NCI-H1048 (cell line): ENCODE measurements at places on chromosomes 13 and 19.

DNA sequence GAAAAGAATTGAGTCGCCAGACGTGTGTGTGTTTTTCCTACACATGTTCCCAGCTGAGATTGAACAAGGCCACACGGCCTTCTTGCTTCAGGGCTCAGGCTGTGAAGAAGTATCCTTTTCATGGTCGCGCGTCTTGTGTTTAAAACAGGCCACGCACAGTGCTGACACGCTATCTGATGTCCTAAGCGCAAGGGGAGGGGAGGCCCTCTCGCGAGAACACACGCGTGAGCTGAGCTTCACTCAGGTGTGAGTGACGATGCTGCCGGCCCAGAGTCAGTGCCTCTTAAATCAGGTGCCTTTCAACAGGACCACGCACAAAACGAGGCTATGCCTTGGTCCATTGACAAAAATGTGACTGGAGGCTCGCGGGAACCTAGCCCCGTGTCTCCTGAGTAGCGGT is 103.7 kb downstream of the TEX29 start:
- DNase-seq = no peak

- DNase-seq = no peak
Observed at GRCh38 chr13:82597747-82598146, 1284.5 kb downstream of the SLITRK1 start.

- no peak for DNase-seq
Observed at GRCh38 chr19:38759590-38760003, 13.7 kb downstream of the LGALS7 start.

DNA sequence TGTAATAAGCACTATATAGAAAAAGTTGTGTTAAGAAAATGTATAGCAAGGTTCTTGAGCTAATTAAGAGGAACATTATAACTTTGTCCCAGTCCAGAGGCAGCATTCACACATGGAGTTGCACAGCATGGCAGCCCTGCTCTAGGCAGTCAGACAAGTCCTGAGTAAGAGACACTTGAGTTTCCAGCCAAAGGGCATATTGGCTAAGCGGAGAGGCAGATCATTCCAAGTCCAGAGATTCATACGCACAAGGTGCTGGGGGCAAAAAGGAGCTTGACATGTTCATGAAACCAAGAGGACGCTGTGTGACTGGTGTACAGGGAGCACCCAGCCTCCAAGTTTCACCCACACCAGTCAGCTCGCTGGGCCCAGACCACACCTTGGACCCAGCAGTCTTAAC is 232.6 kb upstream of the IPO5 start:
- no peak for DNase-seq

DNA sequence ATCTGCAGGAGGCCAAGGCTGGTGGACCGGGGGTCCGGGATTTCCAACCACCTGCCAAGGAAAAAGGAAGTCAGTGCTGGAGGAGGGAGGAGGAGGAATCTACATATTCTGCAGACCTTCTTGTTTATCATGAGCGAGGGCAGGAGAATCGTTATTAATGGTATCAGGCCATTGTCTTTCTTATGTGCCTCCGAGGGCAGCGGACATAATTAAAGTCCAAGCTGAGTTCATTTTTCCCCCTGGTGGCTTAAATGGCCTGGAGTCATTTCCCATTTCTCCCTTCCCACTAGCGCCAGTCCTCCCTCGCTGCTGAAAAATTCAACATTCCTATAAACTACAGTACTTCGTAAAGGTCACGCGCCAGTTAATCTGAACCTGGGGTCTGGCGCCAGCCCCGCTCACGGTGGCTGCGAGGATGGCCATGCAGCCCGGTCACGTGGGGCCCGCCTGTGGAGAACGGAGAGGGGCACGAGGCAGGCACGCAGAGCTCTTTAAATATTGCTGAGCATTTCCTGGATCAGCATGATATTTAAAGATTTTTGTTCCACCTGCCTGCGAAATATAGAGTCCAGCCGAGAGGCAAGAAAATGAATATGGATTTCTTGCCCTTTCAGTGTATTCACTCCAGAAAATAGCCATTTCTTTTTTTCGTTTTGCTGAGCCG is 85.2 kb upstream of the PCDH8 start:
- no peak for DNase-seq

GRCh38 chr13:102878481-102878880 is 32.6 kb downstream of the ERCC5 start:
- DNase-seq = no peak

DNA sequence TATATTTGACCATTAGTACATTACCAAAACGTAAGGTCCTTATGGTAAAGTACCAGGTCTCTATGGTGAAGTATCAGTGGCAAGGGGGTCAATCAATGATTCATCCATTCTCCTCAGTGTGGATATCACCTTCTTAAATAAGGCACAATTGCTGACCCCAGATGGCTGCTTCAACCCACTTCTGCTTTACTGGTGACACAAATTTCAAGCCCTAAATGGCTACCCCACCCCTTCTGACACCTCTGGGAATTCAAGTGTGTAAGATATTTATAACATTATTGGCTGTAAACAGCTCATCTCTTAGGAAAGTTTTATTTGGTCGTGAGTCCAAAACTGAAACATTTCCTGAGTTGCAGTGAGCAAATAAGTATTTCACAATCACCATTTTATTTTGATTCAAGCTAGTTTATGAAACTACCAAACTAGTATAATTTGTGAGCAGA is 7.9 kb upstream of the WBP4 start:
- DNase-seq = no peak

- no peak for DNase-seq
Observed at GRCh38 chr19:4140237-4140711, 13.2 kb upstream of the CREB3L3 start.

DNA sequence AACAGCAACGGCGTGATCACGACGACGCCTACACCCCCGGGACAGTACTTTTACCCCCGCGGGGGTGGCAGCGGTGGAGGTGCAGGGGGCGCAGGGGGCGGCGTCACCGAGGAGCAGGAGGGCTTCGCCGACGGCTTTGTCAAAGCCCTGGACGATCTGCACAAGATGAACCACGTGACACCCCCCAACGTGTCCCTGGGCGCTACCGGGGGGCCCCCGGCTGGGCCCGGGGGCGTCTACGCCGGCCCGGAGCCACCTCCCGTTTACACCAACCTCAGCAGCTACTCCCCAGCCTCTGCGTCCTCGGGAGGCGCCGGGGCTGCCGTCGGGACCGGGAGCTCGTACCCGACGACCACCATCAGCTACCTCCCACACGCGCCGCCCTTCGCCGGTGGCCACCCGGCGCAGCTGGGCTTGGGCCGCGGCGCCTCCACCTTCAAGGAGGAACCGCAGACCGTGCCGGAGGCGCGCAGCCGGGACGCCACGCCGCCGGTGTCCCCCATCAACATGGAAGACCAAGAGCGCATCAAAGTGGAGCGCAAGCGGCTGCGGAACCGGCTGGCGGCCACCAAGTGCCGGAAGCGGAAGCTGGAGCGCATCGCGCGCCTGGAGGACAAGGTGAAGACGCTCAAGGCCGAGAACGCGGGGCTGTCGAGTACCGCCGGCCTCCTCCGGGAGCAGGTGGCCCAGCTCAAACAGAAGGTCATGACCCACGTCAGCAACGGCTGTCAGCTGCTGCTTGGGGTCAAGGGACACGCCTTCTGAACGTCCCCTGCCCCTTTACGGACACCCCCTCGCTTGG is 966 bp downstream of the JUNB start:
- DNase-seq = peak; percentile 55

- DNase-seq = no peak
Observed at GRCh38 chr13:37348916-37349643, 243.6 kb upstream of the CSNK1A1L start.

DNA sequence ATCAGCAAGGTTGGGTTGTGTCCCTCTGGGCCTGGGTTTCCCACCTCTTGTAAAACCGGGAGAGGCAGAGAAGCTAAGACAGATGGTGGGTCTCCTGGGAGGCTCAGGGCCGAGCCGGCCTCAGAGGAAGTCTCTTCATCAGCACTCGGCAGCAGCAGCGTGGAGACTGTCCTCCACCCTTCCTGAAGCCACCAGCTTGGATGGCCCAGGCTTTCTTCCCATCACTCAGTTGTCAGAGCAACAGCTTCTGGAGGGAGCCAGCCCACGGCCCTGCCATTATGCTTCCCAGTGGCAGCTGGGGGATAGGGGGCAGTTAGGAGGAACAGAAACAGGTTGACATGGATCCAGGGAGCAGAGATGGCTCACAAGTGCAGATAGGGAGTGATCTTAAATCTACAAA is 191.0 kb downstream of the KATNAL1 start:
- no peak for DNase-seq

- DNase-seq = no peak
Observed at GRCh38 chr13:80133631-80134261, 207.2 kb downstream of the SPRY2 start.
